ENCODE measurements at places on chromosomes 2 and 18.
A peak's percentile ranks its signal among the peaks of the same experiment; 100 is the strongest.

DNA sequence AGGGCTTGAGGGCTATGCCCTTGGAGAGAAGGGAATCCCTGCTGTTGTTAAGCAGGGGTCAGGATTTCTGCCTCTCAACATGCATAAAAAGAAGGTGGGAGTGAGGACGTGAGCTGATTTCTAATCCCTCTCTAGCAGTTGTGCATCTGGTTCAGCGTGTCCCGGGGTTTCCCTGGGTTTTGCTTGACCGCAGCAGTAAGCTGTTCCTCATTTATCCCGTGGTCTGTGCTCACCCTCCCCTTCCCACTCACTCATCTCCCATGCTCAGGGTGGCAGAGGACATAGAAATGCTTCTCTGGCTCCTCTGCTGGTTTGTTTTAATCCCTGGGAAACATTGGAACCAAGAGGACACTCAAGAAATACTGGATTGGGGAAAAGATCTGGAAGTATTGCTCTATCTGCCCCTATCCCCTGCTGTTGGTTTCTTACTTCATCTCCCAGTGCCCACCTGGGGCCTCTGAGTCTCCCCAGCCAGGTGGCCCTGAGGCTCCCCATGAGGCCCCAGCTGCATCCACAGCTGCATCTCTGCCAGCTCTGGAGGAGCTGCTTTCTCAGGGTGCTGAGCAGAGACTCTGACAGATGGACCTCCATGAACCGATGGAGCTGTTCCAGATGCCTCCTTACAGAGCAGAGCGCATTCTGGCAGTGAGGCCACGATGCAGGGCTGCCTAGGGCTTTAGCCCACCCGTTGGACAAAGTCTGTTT is 36.1 kb downstream of the TET3 start:
- DNase-seq: no peak

DNA sequence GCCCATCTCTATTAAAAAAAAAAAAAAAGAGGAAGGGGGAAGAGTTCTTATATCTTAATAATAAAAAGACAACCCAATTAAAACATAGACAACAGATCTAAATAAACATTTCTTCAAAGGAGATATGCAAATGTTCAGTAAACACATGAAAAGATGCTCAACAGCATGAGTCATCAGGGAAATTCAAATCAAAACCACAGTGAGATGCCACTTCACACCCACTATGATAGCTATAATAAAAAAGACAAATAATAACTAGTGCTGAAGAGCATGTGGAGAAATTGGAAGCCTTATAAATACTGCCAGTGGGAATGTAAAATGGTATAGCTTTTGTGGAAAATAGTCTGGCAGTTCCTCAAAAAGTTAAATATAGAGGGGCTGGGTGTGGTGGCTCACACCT is 61.5 kb upstream of the CYP20A1 start:
- DNase-seq: no peak

- no peak for DNase-seq
Measured at GRCh38 chr2:225104321-225104720, 62.1 kb upstream of the DOCK10 start.

DNA sequence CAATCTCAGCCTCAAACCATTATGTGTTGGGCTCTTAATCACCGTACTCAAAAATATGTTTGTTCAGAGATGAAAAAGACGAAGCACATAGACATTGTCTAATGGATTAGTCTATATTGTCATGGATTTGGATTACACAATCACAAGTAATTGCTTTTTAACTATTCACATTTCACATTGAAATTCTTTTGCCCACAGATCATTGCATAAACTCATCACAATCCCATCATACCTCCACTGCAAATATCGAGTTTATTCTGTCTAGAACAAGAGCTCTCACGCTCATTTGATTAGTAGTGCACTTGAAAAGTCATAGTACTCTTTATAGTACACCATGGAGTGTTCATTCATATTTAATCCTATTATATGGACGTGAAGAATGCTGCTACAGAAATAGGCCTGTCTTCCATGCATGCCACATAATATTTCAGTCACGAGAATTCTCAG is 97.9 kb upstream of the SOX11 start:
- no peak for DNase-seq

GRCh38 chr2:21256006-21256405 is 132.2 kb downstream of the TDRD15 start:
- DNase-seq: peak; percentile 99

DNA sequence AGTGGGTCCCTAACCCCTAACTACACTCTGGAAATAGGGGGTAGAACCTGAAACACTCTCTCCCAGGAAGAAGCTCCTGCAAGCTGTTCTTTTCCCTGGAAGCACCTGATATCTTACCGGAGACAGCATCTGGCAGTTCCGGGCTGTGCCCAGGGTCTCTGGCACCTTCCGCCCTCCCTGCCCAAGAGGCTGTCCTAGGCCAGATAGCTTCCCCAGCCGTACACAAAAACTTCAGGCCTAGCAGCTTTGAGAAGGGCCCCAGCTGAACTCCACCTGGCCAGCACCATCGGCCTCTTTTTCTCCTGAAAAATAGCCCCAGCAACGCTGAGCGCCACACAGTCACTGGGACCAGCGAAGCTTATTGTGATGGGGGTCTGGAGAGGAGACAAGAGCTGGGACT is 9.7 kb downstream of the OSR1 start:
- no peak for DNase-seq

GRCh38 chr2:224594840-224595239 is 9.7 kb upstream of the CUL3 start:
- DNase-seq: no peak

DNA sequence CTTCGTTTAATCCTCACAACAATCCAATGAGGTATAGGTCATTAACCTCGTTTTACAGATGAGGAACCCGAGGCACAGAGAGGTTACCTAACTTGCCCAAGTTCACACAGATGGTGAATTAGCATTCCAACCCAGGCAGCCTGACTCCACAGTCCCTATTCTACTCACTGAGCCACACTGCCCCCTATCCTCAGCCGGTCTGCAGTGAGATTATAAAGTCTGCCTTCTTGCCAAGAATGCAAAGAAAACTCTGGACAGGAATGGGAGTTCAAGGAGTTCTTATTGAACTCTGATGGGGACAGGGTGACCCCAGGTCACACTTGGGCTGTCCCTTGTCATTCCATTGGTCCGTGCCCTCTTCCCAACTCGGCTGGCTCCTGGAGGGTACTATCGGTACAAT is 118.1 kb upstream of the MSH6 start:
- DNase-seq: no peak

GRCh38 chr18:26089293-26090129 is 902 bp downstream of the SS18 start:
- peak; percentile 80 for DNase-seq

DNA sequence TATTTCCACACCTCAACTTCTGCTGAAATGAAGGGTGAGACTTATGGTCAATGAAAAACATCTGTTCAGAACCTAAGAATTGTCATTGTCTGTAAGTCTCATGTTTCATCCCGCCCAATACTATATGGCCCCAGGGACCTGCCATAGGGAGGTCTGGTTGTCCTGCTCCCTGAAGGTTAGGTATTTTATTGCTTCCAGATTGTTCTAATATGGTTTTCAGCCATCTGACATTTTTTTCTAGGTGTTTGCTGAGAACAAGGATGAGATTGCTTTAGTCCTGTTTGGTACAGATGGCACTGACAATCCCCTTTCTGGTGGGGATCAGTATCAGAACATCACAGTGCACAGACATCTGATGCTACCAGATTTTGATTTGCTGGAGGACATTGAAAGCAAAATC is 7.3 kb downstream of the XRCC5 start:
- DNase-seq: no peak

DNA sequence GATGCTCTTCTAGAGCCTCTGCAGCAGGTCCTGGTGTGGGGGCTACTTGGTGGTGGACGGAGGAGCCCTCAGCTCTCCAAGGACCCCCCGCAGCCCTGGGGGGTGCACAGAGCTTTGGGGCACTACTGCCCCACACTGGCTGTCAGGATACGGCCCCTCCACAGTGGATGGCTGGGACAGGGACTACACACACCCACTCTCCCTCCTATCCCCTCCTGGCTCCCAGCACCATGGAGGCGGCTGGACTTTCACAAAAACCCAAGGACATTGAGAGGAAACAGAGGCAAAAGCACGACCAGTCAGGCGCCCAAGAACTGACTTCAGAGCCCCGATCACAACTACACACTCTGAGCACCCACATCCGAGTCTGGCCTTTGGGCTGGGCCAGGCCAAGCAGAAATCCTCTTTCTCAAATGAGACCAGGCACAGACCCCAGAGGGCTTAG is 12.6 kb downstream of the GPR35 start:
- no peak for DNase-seq

GRCh38 chr2:217989221-217989948 is 13.4 kb downstream of the TNS1 start:
- DNase-seq: no peak

All from globus pallidus (tissue), 1 donor.